CD8-positive, alpha-beta memory T cell (primary cell): ENCODE measurements at places on chromosomes 7 and 10.

GRCh38 chr7:157446322-157446721, 109.5 kb downstream of the DNAJB6 start:
- no peak for DNase-seq

GRCh38 chr7:130954918-130955564, 221.0 kb upstream of the KLF14 start:
- DNase-seq, result no peak

GRCh38 chr10:131888186-131888604, 12.6 kb upstream of the PPP2R2D start:
- no peak for DNase-seq

GRCh38 chr7:44378744-44379143, 53.4 kb upstream of the CAMK2B start:
- no peak for DNase-seq

- DNase-seq, result no peak
These were observed 107.5 kb downstream of the KIF20B start for GRCh38 chr10:89808842-89809241.

DNA sequence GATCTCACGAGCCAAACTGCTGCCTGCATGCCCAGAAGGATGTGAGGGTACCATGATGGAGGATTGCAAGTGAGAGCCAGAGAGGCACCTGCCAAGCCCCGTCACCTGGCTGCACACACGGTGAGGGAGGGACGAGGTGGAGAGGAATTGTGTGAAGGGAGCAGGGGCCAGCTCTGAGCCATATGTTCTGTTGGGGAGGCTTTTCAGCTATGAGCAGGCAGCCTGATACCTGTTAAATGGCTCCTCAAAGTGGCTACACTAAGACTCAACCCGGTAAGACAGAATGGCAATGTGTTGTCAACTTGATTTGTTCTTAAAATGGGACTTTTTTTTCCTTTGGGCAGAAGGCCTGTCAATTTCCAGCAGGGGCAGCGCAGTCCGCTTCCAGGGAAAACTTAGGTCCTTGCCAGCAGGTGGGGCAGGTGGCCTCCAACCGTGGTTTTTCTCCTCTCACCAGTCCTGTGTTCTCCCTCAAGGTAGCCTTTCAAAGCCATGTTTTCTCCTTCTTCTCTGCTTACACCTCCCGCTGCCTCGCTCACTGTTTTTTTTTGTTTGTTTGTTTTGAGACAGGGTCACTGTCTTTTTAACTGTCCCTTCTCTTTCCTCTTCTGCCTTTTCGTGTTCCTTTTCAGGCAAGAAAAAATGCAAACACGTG, 57.7 kb upstream of the ZNRF2 start:
- no peak for DNase-seq

GRCh38 chr7:132361146-132361545, 215.1 kb downstream of the PLXNA4 start:
- DNase-seq, result no peak

GRCh38 chr10:127332631-127333030, 136.2 kb upstream of the INSYN2A start:
- DNase-seq, result no peak

- no peak for DNase-seq
These were observed 91.1 kb downstream of the PLXNA4 start for GRCh38 chr7:132485136-132485535.

- no peak for DNase-seq
These were observed 130.9 kb downstream of the CACNA2D1 start for GRCh38 chr7:82312646-82313045.

GRCh38 chr7:110975486-110975885, 115.4 kb upstream of the LRRN3 start:
- DNase-seq, result no peak

GRCh38 chr10:33975481-33975880, 641.0 kb upstream of the NRP1 start:
- DNase-seq, result no peak

DNA sequence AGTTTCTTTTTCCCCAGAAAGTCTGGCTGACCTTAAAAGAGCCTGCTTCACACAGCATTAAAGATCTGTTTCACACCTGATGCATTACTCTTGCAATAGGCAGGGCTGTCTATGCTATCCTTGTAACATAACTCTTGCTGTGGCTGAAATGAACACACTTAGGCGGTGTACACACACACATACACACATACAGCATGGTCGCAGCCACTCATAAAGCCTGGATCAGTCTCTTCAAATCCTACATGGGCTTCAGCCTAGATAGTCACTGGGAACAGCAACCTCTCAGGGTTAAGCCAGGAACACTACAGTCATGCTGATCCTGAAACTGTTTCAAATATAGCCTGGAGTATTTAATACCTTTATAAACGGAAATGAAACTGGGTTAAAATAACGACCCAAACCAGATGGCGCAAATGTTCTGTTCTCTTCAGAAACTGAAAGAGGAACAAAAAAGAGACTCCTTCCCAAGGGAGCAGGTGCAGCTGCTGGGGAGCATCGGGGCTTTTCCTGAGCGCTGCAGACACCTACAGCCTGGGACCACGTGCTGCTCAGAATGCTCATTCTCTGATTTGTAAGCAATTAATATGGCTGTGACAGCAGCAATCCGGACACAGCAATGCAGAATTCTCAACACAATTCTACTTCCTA, 61.0 kb upstream of the SFMBT2 start:
- DNase-seq, result no peak

GRCh38 chr7:95433952-95434556, 774 bp downstream of the PON2 start:
- DNase-seq, result no peak

GRCh38 chr7:12731214-12731656, 43.8 kb downstream of the ARL4A start:
- peak; percentile 6 for DNase-seq

DNA sequence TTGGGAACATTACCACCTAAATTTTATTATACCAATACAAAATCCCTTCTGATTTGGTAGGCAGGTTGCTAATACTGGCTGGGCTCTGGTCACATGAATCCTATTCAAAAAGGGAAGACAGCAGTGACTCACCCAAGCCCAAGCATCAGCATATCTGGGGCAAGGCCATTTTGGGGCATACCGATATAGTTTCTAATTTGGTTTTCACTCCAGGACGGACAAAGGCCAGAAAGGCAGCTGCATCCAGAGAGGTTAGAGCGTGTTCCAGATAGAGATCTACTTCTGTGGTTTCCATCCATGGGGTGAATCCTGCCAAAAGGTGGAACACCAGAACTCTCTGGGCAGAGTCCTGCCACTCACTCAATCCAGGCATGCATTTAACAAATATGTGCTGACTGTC, 335.8 kb downstream of the ELMO1 start:
- no peak for DNase-seq

DNA sequence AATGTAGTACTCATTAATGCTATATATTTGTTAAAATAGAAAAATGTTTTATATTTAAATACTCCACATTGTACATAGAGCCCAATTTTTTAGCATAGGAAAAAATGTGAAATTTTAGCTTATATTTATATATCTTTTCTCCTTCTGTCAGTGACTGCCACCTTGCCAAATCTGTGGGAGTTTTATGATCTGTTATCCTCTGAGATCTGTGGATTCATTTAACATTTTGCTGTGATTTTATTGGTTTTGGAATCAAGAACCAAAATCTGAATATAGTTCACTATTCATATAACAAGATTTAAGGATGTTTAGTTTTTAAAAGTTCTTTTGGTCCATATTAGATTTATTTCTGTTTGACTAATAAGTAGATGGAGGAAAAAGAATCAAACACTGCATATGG, 127.9 kb downstream of the PPP1R9A start:
- no peak for DNase-seq

- no peak for DNase-seq
These were observed 358.2 kb upstream of the IGFBP3 start for GRCh38 chr7:46279290-46279689.

DNA sequence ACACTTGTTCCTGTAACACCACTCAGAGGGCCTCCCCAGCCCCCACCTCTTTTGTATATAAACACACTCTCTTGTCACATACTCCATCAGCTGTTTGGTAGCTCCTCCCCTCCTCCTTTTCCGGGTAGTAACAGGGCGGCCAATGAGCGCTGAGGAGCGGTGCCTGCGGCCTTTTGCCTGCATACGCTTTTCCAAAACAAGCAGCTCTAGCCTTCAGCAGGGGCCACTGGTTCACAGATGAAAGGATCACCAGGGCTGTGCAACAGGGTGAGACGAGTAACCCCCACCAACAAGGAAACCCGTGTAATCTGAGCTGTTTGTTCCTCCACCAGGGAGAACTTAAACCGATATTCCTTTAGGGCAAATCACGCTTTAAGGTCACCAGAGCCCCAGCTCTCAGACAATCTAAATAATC, 3.9 kb downstream of the UBE2H start:
- peak; percentile 77 for DNase-seq

DNA sequence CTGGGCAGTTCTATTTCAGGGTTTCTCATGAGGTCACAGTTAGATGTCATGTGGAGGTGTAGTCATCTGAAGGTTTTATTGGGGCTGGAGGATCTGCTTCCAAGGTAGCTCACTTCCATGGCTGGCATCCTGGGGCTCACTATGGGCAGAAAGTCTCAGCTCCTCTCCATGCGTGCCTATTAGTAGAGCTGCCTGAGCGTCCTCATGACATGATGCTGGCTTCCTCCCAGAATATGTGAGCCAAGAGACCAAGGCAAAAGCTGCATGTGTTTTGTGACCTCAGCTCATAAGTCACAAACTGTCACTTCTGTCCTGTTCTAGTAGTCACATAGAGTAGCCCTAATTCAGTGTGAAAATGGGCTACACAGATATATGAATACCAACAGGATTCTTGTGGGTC, 524.4 kb downstream of the SUGCT start:
- DNase-seq, result no peak

GRCh38 chr7:138603549-138604318, 97.4 kb downstream of the SVOPL start:
- DNase-seq, result no peak

DNA sequence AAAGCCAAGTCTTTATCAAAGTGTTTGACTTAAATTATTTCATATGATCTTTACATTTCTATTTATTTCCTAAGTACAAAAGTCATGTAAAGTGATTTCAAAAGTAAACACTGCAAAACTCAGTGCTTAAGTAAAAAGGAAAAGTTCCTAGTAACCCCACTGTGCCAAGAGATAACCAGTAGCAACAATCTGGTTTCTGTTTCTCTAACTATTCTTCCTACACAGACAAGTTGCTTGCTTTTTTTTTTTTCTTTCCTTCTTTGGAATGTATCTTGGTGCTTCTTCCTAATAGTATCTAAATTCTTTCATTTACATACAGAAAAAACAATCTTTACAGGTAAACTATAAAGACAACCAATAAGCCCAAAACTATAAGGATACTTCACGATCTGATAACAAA, 3.1 kb downstream of the JCAD start:
- DNase-seq, result no peak

DNA sequence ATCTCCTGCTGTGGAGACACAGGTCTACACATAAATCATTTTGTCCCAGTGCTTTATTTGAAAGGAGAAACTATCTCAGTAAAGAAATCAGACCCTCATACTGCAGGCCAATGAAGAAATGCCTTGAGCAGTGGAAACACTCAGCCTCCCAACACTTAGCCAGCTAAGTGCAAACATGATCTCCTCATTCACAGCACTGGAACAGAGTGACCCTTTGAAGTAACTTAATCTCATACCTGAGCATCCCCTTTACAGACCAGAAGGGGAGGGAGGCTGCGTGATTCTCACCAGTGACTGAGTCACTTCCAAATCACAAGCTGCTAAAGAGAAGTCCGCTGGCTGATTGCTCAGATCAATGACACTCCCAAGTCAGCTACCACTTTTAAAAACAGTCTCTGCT, 4.5 kb downstream of the CHST15 start:
- DNase-seq, result no peak

DNA sequence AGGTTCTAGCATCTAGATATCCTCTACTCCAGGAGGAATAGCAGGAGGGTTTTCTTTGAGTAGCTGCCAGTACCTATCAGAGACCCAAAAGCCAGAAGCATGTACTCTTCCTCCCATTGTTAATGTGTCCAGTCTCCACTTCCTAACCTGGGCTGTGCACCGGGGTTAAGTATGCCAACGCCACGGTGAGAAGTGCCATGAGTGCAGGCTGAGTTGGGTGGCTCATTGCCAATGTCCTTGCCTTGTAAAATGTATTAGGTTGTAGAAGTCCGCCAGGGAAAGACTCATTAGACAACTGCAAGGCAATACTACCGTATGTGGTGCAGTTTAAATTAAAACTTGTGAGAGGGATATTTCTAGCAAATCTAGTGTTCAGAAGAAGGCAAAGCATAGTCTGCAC, 55.0 kb upstream of the PRR15 start:
- DNase-seq, result no peak

DNA sequence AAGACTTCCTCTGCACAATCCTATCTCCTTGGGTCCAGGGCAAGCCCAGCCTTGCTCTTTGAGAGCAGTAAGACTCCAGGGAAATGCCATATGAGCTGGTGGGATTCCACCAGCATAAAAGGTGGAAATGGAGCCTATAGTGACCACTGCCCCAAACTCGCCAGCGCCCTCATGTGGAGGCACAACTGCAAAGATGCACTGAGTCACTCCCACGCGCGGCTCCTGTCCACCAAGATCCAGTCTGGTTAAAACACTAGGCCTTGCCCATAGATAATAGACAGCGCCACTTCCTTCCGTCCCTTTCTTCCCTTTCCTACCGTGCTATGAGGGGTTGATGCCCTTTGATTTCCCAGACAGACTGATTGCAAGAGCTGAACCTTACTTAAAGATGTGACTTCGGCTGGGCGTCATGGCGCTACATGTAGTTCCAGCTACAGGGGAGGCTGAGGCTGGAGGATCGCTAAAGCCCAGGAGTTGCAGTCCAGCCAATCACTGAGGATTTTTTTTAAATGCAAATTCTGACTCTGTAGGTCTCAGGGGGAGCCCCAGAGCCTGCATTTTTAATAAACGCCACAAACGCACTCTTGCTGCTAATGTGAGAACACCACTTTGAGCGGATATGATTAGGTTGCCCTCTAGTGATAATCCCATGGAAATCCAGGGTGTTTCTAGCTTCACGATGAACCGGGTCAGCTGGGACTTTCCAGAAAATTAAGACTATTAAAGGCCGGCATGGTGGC, 136.5 kb downstream of the EPC1 start:
- DNase-seq, result no peak

- no peak for DNase-seq
These were observed 51.3 kb downstream of the FAM13C start for GRCh38 chr10:59311025-59311424.

- DNase-seq, result no peak
These were observed 51.7 kb downstream of the ADCY1 start for GRCh38 chr7:45625714-45626440.

DNA sequence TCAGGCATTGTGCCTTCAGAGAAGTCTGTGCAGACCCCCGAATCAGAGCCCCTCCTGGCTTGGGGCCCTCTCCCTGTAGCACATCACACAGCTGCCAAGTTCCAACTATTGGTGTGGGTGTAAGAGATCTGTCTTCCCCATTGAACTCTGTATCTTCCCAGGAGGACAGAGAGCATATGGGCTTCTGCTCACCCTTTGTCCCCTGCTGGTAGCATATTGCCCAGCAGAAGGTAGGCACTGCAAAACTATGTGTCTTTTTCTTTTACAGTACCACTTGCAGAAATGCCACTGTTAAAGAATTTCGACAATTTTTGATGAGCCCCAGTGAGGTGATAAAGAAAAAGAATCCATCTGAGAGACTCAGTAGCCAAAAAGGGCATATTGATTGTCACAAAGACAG, 59.6 kb downstream of the NPY start:
- DNase-seq, result no peak
